ENCODE measurements at places on chromosomes 2 and 18.

DNA sequence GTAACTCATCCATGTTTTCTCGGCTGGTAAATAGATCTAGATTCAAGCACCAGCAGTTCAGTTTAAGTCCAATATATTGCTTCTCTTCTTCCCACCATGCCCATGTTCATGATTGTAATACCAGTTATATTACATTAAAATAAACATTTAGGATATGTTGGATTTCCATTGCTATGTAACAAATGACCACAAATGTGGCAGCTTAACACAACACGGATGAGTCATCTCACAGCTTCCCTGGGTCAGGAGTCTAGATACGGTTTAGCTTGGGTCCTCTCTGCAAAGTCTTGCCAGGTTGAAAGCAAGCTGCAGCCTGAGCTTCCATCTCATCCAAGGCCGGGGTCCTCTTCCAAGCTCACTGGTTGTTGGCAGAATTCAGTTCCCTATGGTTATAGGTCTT is 39.4 kb upstream of the SMAD2 start:
- no peak for DNase-seq

GRCh38 chr2:219099329-219099728 is 38.6 kb upstream of the IHH start:
- no peak for DNase-seq

DNA sequence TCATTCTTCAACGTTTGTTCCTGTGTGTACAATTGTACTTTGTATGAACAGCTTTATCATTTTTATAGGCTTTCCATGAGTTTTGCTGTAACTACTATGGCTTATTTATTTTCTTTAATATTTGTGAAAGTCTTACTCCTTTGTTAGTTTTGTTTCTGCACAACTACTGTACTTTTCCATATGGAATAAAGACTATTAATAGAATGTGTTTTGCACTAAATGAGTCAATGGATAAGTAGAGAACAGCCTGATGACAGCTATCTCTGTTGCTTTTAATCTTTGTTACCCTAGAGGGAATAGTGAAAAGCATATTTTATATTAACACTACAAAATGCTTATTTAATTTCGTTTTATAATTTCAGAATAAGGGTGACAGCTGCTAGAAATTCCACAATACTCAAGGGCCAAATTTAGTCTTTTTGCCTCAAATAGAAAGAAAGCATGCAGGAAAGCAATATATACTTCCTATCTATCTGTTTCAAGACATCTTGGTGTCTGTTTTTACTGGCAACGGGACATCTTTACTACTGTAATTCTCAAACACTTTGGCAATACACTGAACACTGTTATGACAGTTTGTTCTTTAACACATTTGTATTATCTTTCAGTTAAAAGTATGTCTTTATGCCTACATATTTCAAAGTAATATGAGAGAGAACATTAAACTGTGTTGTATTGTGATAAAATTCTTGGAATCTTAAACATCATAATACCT is 53.9 kb downstream of the WDSUB1 start:
- no peak for DNase-seq

DNA sequence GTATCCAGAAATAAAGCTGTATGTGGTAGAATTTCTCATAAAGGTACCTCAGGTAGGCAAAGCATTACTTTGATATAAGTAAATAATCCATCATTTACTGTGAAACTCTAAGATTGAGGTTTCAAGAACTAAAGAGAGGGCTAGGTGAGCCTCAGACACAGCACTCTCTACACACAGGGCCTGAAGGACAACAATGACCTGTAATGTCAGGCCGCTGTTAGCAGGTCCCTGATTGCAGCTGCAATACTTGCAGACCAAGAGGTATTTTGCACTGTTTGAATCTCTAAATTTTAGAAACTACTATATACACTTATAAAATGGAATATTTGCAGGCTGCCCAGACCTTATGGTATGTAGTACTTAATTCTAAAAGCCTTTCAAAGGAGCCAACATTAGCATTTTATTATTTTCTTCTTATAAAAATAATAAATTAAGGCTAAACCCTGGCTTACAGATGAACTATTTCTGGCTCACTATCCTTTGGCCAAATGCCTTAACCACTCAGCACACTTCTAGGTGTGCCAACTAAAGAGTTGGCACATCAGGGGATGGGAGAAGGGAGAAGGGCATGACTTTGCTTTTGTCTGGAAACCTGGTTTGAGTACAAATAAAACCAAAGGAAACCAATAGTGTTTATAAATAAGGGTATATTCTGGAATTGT is 66.7 kb upstream of the SLC39A10 start:
- no peak for DNase-seq

GRCh38 chr2:143792602-143793001 is 663.4 kb downstream of the ARHGAP15 start:
- no peak for DNase-seq

- no peak for DNase-seq
These were observed 155.2 kb downstream of the ATP9B start for GRCh38 chr18:79224381-79224780.

DNA sequence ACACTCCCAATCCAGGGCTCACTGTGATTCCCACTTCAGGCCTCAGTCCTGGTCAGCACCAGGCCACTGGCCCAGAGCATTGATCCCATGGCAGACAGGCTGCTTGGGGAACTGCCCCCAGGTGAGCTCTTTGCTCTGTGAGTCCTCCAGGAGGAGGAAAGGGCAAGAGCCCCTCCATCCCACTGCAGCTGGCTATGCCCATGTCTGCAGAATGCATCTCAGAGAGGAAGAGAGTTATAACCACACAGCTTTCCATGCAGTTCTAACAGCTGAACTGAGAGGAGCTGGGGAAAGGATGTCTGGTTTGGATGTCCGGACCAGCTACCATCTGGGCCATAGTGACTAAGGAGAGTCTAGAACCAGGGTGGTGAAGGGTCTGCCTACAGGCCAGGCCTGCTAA is 230.3 kb downstream of the DYSF start:
- DNase-seq, result no peak

DNA sequence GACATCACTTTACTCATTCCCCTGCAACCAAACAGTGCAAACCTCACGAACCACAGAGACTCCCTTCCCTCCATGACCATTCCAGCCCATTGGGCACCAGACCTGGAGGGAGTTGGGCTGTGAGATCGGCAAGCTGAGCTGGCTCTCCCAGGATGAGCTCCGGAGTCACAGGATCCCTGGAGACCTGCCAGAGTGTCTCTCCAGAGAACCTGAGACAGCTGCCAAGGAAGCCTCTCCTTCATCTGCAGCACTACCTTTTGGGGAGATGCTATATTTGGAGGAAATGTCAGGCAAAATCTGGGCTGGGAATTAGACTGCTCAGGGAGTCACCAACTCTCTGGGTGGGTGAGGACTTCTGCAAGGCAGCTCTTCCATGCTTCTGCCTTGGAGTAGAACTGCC is 417.4 kb downstream of the TNS1 start:
- DNase-seq, result no peak

GRCh38 chr18:13989199-13989598 is 73.9 kb upstream of the MC2R start:
- no peak for DNase-seq

GRCh38 chr2:104504331-104505073 is 349.4 kb upstream of the POU3F3 start:
- no peak for DNase-seq

- no peak for DNase-seq
These were observed 404.5 kb upstream of the SMIM21 start for GRCh38 chr18:75831960-75832359.

GRCh38 chr2:61443342-61444041 is 27.4 kb downstream of the USP34 start:
- no peak for DNase-seq

DNA sequence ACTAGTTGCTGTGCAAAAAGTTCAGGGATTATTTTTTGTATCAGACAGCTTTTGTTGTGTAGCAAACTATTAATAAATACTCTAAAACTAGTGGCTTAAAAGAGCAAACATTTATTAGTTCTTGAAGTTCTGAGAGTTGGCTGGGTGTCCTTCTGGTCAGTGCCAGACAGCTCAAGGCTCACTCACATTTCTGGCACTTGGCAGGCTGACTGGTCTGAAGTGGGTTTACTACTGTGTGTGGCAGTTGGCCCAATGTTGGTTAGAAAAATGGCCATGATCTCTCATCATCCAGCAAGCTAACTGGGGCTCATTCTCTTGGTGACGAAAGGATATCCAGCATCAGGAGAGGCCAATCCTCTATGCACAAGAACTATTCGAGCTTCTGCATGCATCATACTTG is 71.4 kb upstream of the ZNF385B start:
- DNase-seq, result no peak

DNA sequence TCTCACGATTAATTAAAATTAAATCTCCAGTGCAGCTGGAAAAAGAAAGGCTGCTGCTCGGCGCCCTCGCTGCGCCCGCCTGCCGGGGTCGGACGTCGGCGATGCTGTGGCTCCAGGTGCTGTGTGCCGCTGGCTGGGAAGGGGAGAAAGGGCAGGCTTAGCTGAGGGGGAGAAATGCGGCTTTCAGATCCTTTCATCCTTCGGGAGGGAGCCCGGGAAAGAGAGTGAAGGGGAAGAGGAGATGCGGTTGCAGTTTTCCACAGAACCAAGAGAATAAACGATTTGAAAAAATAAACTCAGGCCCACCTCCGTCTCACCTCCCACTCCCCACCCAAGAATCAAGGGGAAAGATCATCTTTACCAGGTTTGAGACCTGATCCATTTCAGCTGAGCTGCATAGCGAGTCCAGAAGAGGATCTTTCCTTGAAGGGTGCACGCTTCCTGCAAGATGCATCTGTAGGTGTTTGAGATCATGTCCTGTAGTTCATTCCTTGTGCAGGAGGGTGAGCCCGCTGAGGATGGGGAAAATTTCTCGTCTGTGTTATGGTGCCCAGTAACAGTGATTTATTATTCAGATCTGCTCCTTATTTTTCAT is 495 bp downstream of the TMEM169 start:
- no peak for DNase-seq

GRCh38 chr18:8871489-8871888 is 166.1 kb downstream of the MTCL1 start:
- DNase-seq, result no peak

GRCh38 chr2:167550448-167550847 is 662.2 kb downstream of the XIRP2 start:
- DNase-seq, result no peak

DNA sequence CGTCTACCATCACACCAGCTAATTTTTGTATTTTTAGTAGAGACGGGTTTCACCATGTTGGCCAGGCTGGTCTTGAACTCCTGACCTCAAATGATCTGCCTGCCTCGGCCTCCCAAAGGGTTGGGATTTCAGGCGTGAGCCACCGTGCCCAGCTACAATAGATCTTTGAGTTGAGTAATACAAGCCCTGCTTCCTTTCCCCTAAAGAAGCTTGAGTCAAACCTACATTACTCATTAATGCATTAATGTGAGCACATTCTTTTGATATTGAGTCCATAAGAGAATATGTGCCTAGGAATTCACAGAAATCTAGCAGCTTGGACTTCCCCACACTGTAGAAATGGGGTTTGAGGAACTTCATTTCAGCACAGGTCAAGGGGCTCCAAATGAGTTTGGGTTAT is 39.6 kb downstream of the PSMG2 start:
- no peak for DNase-seq

DNA sequence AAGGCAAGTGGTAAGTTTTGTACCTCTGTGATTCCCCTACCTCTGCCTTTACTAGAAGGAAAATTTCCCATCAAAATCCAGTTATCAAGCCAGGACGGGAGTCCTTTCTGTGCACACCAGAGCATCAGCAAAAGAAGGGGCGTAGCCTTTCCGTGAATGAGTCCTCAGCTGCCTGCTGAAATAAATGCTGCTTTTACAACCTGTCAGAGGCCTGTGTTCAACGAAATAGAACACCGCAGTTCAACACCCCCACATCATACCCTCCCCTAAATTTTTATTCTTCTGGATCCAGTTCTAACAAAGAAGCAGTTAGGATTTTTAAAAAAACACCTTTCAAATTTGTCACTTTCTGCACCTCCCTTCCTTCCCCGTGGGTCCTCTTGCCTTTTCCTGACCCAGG is 135.8 kb downstream of the SETBP1 start:
- no peak for DNase-seq

GRCh38 chr2:198880986-198881385 is 576.8 kb downstream of the SATB2 start:
- no peak for DNase-seq

- no peak for DNase-seq
These were observed 4.2 kb upstream of the SAP130 start for GRCh38 chr2:128032092-128032491.

- peak; percentile 71 for DNase-seq
These were observed 8.4 kb upstream of the MGAT5 start for GRCh38 chr2:134245340-134245984.

DNA sequence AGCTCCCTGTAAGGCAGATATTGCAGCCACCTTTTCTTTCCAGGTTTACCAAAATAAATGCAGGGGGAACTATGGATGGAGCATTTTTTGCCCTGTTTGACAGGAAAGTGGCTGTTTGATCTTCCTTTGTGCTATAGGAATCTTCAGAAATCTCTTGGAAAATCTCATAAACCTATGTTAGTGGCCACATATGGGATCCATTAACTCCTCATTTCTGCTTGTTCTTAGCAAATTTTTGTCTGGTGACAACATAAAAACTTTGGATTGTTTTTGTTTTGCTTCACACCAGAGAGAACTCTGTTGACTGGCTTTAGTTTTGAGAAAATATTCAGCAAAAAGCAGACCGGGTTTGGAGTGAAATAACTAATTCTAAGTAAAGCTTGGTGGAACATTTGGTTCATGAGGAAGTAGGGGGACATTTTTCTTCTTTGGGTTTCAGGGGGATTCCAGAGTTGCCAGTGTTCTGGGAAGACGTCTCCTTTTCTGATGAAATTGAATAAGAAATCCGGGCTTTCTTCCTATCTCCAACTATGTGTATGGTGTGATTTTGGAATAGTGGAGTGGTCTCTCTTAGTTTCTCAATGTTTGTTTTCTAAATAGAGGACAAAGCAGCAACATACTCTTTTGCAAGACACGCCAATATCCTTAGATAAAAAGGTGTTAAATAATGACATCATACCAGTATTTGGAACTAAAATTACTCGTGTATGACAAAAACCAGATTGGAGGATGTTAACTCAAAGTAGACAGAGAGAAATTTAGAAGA is 174.4 kb downstream of the ICOS start:
- no peak for DNase-seq

GRCh38 chr2:153235516-153235915 is 243.0 kb downstream of the RPRM start:
- no peak for DNase-seq

GRCh38 chr2:8238521-8239230 is 443.2 kb upstream of the ID2 start:
- DNase-seq, result no peak

DNA sequence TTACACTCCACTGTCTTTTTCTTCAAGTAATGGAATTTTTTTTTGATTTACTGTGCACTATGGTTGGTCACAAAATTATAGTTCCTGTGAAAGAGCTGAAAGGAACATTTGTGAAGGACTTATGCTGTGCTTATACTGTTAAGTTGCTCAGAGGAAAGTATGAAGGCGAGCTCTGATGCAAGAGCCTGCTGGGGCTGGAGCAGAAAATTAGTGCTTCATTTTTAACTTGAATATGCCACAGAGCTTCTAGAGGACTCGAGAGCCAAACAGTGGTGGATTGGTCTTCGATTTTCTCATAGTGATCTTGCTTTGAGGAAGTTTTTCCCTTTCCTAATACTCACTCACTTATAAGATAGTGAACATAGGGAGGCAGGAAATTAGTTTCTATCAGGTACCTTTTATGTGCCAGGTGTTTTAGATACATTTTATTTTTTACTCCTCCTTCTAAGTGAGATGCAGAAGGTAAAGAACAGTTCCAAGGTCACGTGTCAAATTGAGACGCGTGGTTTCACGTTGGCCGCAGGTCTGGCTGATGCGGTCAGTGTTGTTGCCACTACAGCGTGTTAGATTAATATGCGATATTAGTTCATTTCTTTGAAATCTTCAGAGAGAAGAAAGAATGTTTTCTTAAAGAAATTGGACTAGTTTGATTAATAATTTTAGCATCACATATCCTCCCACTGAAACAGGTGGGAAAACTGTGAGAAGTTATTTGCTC is 20.2 kb downstream of the GATA6 start:
- no peak for DNase-seq

Data from stimulated activated CD4-positive, alpha-beta T cell treated with anti-CD3 and anti-CD28 coated beads, TNF-alpha, amount 100 ng/mL, for 24 hours (primary cell).